ENCODE measurements at places on chromosomes 2 and 18.

DNA sequence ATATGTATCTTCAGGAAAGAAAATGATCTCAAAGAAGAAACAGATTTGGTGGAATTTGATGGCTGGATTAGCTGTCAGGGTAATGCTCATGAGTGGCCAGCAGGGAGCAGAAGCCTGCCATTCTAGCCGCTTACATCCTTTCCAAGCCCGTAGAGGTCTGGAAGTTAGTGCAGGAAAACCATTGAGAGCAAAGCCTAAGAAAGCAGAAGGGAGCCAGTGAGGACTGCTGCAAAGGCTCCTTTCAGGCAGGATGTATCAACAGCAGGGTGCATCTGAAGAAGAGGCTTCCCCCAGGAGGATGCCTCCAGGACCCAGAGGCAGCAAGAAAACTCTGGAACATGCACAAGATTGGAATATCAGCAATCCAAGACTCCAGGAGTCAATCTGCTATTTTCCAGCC, 22.9 kb upstream of the LBH start:
- DNase-seq: peak; percentile 50

- DNase-seq: no peak
Measured at GRCh38 chr18:42517896-42518295, 562.9 kb downstream of the PIK3C3 start.

DNA sequence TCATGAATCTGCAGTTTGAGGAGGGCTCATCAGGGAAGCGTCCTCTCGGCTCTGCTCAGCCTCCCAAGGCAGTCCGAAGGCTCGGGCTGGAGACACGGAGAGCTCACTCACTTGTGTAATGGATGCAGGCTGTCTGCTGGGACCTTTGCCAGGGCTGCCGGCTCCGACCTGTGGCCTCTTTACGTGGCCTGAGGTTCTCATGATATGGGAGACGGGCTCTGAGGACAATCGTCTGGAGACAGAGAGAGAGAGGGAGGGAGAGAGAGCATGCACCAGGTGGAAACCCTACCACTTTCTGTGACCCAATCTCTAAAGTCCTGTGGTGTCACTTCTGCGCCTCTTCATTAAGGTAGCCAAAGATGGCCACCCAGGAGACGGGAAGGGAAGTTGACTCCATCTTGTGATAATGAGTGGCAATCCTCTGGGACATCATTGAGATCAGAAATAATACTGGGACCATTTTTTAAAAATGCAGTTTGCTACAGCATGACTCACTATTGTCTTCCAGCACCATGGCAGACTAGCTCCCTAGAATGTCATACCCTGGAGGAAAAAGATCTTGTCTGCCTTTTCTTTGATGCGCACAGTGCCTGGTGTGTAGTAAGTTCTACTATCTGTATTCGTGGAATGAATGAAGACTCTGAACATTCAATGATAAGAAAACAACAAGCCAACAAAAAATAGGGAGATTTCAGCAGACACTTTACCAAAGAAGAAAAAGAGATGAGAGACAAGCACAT, 60.2 kb downstream of the CD8B2 start:
- no peak for DNase-seq

DNA sequence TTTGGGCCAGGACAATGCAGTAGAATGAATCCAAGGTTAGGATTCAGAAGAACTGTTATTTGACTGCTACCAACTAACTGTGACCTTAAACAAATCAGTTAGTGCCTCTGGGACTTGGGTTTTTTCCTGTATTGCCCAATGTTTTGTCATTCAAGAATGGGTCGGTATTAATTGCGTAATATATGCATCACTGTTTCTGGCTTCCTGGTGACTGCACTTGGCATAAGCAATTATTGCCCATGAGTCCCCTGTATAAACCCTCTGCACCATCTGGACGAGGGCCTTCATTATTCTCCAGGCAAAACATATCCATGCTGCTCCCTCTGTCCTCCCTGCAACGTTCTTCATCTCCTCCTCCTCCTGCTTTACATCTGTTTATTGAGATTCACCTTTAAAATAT, 255.8 kb upstream of the LRRTM1 start:
- no peak for DNase-seq

DNA sequence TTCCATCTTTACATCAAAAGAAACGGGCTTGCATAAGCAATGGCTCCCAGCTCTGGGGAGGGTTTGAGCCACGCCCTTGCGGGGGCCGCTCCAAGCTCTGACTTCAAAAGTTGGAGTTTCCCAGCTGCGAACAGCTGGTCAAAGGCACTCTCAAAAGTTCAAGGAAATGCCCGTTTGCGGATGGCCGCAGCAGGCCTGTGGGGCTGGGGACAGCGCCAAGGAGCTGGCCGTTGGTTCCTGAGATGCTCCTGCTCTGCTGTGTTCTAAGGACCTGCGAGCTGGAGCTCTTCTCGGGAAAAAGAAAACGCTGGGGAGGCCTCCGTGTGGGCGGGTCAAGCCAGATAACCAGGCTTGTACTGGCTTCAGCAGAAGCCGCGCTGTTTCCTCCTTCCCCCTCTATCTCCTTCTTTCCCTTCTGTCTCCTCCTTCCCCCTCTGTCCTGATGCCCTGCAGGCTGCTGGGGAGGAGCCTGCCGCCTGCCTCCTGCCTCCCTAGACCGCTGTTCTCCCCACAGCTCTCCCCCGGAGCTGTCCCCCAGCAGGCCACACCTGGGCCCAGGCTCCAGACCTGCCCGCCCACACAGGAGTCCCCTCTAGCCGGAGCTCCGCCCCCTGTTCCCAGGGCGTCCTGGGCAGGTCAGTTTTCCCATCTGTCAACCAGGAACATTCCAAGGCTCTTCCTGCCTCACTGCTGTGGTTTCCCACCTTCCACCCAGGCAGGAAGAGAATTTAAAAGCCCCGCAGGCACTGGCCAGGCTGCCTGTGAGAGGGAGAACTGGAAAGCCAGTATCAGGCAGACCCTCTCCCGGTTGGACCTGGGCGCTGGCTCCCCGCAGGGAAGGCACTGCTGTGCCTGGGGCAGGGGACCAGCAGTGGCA, 14.1 kb downstream of the KLF11 start:
- peak; percentile 48 for DNase-seq

Measured in stimulated activated CD4-positive, alpha-beta T cell treated with anti-CD3 and anti-CD28 coated beads, Interleukin-2, amount 100 ng/mL, for 24 hours (primary cell).